ENCODE measurements at places on chromosomes 2 and 18.

DNA sequence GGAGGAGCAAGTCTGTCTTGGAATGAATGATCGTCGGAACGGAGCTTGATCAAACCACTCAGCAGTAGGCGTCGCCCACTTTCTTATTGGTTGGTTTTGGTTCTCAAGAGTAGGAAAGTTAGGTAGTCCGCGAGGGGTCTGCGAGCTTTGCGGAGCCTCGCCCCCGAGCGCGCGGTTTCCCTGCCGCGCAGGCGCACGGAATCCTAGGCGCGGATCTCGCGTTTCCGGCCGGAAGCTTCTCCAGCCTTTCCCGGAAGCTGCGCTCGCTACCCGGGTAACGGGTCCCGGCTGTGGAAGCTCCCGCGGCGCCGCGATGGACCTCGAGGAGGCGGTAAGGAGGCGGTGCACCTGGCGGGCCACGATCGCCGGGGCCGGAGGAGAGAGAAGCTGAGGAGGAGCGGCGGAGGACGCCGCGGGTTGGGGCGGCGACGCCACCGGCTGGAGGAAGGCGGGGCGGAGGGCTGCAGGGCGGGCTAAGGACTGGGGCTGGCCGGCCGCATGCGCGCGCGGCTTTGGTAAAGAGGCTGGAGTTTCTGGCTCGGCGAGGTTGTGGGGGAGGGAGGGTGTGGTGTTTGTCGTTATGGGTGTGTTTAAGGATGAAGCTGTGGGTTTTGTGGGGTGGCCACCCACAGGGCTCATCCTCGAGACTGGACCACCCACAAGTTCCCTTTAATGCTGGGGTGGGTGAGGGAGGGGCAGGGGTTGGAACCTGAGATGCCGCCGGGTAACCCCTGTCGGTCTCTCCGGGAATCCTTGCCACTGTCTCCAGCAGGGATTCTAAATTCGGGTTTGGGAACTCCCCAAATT lies at the start of gene TAF1B:
Gene TAF1B (plus strand): TSS at position 246 of the 807 bp plus-strand sequence. CDS start 68 bp downstream, at position 314.
- peak; percentile 59 for DNase-seq

DNA sequence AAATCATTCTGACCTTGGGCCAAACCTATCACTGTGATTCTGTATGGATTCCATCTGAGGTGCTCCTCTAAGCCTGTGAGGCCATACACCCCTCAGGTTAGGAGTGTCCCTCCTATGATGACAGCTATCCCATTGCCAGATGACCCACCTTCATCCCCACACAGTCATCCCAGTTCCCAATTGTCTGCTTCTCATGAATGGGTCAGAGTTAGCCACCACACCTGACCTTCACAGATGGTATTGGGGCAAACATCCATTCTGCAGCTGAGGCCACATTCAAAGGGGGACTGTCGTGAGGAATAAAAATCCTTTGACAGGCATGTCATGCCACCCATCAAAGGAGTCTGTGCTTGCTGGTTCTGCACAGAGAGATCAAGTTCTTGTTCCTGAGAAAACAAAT lies 155.2 kb downstream of the AGPS start:
- DNase-seq: no peak

DNA sequence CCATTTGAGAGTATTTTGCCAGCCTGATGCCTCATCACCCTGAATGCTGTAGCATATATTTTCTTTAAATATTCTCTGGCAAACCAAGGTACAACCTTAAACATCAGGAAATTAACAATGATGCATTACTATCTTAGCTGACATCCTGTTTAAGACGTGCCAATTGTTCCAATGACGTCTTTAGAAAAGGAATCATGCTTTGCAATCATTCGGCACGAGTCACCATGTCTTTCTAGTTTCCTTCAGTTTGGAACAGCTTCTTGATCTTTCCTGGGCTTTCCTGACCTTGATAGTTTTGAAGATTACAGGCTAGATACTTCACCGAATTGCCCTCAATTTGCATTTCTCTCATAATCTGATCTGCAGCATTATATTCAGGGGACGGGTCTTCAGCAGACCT lies 88.2 kb upstream of the GLI2 start:
- no peak for DNase-seq

DNA sequence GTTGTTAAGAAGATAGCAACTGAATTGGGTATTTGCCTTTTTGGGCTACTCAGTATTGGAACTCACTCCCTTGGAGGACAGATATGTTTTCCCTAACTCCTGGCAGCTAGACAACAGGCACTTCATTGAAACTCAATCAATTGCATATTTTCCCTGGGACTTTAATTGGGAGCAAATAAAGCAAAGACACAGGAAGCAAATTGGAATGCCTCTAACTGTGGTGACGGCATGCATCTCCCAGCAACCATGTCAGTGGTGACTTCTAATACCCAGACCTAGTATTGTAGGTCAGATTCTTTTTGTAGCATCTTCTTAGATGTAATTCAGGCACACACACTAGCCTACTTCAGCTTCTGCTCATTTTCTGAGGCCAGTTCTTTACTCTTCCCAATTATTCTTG lies 164.2 kb upstream of the SETBP1 start:
- no peak for DNase-seq

DNA sequence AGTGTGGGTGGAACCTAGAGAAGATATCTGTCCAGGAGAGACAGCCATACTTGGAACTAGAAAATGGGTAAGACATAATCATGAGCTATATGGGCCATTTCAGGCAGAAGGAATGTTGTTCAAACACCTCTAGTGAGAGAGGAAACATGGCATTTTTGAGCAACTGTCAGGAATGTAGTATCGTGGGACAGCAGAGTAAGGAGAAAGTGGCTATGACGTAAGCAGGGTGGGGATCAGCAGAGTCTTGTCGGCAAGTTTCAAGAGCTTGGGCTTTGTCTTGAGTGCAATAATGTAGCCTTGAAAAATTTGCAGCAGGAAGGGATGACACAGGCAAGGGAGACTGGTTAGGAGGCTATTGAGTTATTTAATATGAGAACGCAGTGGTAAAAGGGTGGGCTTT lies 20.4 kb downstream of the SERPINB7 start:
- DNase-seq: no peak

GRCh38 chr2:109613081-109613921 lies 465 bp downstream of the SEPTIN10 start:
- DNase-seq: no peak

- no peak for DNase-seq
These were observed 105.7 kb upstream of the RASGRP3 start for GRCh38 chr2:33370636-33371265.

GRCh38 chr2:204321910-204322751 lies 223.1 kb upstream of the PARD3B start:
- no peak for DNase-seq

- no peak for DNase-seq
These were observed 4.7 kb downstream of the EPG5 start for GRCh38 chr18:45962461-45962860.

DNA sequence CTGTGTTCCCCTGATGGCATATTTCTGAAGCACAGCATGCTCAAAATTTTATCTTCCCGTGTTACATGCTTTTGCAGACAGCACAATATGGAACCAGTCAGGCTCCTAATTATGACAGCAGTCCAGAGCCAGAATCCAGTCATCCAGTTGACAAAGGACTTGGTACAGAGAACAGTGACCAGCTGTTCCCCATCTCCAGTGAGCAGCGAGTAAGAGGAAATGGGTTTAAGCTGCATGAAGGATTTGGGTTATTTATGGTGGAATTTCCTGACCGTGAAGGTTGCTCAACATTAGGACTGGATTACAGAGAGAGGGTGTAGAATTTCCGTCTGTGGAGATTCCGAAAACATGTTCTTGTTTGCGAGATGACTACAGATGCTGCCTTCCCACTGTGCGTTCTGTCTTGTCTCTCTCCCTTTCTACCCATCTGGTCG lies 24.4 kb downstream of the SGPP2 start:
- DNase-seq: no peak

DNA sequence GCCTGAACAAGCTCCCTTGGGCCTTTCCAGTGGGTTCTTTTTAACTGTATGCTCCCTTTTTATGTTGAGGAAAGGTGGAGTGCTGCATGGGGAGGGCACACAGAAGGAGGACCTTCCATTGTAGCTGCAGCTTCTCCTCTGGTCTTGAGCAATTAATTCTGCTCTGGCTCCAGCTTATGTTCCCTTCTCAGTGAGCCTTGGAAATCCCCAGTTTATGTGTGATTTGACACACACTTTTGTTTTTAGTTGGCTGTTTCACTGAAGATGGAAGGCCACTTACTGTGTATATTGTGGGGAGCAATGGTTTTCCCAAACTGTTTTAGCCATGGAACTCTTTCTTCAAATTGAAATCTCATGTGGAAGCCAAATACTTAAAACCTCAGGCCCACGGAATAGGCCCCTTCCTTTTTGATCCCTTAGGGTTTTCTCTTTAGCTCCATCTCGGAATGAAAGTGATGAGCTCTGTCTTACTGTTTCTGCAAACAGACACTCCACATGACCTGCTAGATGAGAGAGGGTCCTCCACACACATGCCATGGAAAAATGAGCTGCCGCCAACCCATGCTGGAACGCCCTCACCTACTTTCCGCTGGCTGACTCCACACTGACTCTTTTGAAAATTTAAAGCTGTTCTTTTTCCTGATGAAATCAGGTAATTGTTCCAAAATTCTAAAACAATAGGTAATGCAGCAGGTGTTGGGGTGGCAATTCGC lies 280.9 kb upstream of the SIX2 start:
- no peak for DNase-seq

DNA sequence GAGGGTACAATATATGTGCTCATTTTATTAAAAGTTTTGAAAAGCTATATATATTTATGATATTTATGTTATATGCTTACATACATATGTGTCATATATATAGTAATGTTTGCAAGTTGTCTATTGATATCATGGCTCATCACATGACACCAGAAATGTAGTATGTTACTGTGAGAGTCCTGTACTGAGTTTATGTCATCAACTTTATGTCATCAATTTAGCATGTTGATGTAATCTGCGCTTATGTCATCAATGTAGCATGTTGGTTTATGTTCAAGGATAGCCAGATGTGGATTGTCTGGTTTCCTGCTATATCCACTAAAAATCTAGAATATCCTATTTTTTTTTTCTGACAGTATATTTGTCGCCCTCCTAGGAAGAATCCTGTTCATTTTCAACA lies 77.4 kb downstream of the APLF start:
- no peak for DNase-seq

GRCh38 chr2:47359375-47359868 lies 43.5 kb upstream of the MSH2 start:
- DNase-seq: no peak

DNA sequence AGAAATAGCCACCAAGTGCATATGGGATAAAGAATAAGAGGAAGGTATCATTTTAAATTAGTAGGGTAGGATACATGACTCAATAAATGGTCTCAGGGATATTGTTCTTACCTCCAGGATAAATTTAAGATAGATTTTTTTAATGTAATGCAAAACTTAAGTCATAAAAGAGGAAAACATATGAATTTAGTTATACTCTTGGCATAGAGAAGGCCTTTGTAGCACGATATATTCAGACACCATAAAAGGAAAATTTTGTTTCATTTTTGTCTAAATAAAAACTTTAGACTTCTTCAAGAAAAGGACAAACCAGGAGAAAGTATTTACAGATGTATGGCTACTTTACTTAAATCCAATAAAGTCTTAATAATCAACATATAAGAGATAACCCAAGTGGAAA lies 78.5 kb upstream of the CAB39 start:
- DNase-seq: no peak

GRCh38 chr18:43382641-43383403 lies 105.5 kb upstream of the SYT4 start:
- DNase-seq: no peak

DNA sequence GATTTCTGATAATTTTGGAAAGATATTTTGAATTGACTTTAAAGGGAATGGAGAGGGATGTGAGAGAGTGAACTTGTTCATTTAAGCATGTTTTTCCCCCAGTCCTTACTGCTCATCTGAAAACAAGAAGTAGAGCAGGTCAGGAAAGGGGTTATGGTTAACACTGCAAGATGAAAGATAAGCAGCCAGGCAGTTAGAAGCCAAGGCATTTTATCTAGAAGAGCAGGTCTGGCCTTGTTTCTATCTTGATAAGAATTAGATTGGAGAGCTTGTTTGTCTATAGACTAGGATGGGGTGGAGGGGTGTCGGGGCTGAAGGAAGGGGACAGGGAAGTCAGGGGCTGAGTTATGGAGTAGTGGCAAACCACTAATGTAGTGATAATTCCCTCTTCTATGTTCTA lies 171.6 kb downstream of the IKZF2 start:
- DNase-seq: no peak

- no peak for DNase-seq
These were observed 355.5 kb downstream of the RAD51AP2 start for GRCh38 chr2:17162713-17163112.

GRCh38 chr2:217831306-217831705 lies 171.5 kb downstream of the TNS1 start:
- no peak for DNase-seq

DNA sequence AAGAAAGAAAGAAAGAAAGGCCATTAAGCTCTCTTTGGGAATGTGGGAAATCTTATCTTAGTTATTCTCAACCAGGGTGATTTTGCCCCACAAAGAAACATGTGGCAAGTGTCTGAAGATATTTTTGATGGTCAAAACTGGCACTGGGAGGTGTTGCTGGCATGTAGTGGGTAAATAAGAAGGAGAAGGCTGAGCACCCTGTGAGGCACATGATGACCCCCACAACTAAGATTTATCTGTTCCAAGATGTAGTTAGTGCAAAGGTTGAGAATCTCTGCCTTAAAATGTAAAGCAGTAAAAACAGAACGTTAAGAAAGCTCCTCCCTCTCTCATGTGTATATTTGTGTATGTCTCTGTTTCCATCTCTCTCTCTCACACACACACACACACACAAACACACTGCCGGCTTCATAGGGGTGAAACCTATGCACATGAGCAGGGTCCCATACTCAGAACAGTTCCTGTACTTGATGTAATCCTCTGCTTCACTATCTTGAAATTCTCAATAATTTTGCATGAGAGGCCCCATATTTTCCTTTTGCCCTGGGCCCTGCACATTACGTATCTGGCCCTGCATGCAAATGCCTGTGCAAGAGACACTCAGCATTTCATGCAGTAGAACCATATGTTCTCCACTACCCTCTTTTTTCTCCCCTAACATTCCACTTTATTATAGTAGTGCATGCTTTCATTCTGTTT lies 94.3 kb downstream of the MREG start:
- no peak for DNase-seq

DNA sequence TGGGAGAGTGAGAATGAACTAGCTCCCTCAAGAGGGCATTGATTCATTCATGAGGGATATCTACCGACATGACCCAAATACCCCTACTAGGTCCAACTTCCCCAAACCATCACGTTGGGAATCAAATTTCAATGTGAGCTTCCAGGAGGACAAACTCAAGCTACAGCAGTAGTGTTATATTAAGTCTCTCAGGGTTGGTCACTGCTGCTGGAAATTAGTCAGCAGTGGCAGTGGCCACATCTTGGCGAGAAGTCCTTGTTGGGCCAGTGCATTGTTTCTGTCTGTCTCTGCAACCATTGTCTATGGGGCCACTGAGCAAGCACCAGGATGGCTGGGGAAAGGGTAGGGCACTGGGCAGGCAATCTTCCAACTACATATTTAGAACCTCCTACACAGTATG lies 47.5 kb downstream of the THUMPD2 start:
- no peak for DNase-seq

All from central memory CD8-positive, alpha-beta T cell (primary cell).